ENCODE measurements at places on chromosomes 2 and 18.

GRCh38 chr2:39215545-39215944, 28.2 kb downstream of the CDKL4 start:
- no peak overlapping the region for H3K4me3 ChIP-seq
- DNase-seq = no peak
- H3K4me1 ChIP-seq = no peaks in the 10 kb centered on the region
- H3K27me3 ChIP-seq = no peaks in the 10 kb centered on the region
- H3K36me3 ChIP-seq = no peaks in the 10 kb centered on the region

DNA sequence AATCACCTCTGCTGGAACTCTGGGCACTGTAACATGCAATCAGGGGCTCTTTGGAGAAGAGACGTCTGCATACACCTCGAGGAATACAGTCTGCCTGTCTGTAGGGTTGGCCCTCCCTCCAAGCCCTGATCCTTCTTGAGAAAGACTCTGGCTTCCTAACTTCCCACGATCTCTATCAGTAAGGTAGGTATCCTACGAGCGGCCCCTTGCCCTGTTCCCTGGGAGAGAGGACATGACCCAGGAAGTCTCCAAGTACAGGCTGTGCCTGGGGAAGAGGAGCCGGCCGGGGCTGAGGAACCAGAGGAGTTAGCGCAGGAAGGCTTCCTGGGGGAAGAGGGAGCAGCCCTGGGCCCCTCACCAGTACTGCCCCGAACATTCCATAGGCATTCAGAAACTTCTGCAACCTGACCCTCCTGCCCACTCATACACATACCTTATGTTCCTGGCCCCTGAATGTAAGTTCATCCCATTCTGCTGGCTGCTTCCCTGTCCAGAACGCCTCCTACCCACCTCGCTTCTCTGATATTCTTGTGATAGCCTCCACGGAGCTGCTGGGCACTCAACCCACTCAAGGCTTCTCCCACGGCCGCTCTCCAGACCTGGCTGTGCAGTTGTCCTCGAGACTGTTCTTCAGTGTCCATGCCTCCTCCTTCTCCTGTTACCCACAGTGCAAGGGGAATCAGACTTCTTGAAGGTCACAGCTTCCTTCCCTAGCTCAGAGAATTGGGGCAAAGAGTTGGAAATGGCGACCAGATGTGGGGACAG, 116.1 kb downstream of the CYP26B1 start:
- H3K36me3 ChIP-seq = no peaks in the 10 kb centered on the region
- H3K27me3 ChIP-seq = no peaks in the 10 kb centered on the region
- no peak overlapping the region for H3K4me3 ChIP-seq
- DNase-seq = no peak

- no peaks in the 10 kb centered on the region for H3K36me3 ChIP-seq
- H3K27me3 ChIP-seq = no peaks in the 10 kb centered on the region
- no peak for DNase-seq
These were observed 349.8 kb downstream of the TNS1 start for GRCh38 chr2:217652761-217653639.

DNA sequence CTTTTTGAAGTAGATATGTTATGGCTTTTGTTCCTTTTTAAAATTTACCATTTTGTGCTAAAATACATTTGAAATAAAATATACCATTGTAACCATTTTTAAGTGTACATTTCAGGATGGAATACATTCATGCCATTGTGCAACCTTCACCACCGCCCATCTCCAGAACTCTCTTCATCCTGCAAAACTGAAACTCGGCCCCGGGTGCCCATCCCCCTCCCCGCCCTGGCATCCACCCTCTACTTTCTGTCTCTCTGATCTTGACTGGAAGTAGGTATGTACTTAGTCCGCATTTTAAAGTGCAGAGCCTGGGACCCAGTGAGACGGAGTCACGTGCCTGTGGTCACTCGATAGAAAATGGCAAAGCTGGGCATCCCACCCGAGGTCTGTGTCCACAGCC, 45.6 kb downstream of the DIPK1C start:
- H3K27ac ChIP-seq = no peak overlapping the region
- no peaks in the 10 kb centered on the region for H3K27me3 ChIP-seq
- no peaks in the 10 kb centered on the region for H3K36me3 ChIP-seq
- peaks cover 5% of the 10 kb centered on the region for H3K4me1 ChIP-seq

GRCh38 chr18:11163665-11164064, 14.3 kb upstream of the PIEZO2 start:
- H3K27me3 ChIP-seq = no peaks in the 10 kb centered on the region
- H3K36me3 ChIP-seq = no peaks in the 10 kb centered on the region

Measured in Karpas-422 (cell line).